ENCODE measurements at places on chromosomes 12 and 14.

DNA sequence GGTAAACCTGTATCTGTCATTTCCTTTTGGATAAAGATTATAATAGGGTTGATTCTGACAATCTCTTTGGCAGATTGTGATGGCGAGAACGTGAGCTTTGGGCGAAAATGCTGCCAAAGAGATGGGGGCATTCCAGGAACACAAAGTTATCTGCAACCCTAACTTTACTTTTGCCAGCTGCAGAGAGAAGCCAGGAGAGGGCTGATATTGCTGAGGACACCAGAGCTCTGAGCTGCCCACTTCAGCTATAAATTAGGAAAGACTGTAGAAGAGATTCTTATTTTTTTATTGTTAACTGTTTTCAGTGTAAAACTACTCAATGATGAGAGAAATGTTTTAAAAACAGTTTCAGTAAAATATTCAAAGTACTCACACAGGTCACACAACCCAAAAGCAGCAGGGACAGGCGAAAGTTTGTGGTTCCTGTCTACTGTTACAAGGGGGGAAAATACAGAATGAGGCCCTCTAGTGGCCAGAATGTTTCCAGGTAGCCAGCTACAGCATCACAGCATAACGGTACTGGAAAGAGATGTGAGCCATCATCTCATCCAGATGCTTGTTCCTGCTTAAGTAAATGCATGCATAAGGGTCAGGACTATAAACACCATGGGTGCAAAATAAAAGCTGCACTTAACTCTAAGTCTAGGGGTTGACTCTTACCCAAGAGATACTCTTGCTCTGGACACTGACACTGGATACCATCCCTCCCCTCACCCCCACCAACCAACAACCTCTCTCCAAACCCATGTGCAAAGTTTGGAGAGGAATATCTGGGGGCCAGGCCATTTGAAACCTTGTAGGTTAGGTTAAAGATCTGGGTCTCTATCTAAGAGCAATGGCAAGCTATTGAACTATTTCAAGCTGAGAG lies 498.4 kb downstream of the RMST start:
- DNase-seq = no peak

- no peak for DNase-seq
Measured at GRCh38 chr12:52913431-52913821, 8.6 kb upstream of the KRT8 start.

DNA sequence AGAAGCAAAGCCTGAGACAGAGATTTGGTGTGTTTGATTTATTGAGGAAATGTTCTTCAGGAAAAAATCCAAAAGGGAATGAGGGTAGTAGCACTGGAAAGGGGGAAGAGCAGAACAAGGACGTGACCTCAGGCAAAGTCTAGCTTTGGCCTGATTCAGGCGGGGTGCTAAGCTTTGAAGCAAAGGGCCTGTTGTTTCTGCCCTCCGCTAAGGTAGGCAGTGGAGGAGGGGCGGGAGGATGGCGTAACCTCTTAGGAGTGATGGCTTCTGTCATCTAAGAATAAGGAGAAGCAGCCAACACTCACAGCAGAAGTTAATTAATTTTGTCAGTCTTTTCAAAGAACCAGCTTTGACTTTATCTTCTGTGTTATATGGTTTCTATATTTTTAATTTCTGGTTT lies 20.4 kb downstream of the ABHD12B start:
- no peak for DNase-seq

DNA sequence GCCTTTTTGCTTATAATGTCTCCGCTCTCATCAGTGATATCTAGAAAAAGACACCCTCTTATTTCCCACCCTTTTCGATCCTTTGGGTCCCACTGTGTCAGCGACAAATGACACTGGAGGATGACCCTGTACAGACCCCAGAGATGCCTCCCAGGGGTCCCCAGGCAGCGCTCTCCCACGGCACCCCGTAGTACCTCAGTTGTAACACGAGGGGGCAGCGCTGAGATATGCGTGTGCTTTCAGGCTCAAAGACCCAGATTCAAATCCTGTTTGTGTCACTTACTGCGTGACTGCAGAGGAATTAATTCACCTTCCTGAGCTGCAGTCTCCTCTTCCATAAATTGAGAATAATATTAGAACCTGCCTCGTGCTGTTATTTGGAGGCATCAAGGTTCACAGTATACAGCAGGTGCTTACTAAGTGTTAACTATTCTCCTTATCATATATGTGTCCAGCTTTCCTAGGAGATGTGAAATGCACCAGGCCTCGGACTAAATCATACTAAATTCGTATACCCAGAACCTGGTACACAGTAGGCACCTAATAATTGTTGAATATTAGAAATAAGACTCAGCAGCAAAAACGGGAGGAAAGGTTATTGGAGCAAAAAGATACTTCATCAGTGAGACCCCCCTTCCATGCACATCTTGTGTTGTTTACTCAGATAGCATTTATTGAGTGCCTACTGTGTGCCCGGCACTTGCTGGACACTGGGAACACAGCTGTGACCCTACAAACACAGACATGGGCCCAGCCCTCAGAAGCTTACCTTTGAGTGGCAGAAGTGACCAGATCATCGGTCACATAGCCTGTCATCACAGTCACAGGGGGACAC lies 99.9 kb downstream of the PHETA1 start:
- no peak for DNase-seq

GRCh38 chr12:12133259-12133658 lies 62.5 kb downstream of the BCL2L14 start:
- DNase-seq = no peak

- DNase-seq = no peak
Measured at GRCh38 chr12:115922952-115923564, 354.4 kb downstream of the MED13L start.

DNA sequence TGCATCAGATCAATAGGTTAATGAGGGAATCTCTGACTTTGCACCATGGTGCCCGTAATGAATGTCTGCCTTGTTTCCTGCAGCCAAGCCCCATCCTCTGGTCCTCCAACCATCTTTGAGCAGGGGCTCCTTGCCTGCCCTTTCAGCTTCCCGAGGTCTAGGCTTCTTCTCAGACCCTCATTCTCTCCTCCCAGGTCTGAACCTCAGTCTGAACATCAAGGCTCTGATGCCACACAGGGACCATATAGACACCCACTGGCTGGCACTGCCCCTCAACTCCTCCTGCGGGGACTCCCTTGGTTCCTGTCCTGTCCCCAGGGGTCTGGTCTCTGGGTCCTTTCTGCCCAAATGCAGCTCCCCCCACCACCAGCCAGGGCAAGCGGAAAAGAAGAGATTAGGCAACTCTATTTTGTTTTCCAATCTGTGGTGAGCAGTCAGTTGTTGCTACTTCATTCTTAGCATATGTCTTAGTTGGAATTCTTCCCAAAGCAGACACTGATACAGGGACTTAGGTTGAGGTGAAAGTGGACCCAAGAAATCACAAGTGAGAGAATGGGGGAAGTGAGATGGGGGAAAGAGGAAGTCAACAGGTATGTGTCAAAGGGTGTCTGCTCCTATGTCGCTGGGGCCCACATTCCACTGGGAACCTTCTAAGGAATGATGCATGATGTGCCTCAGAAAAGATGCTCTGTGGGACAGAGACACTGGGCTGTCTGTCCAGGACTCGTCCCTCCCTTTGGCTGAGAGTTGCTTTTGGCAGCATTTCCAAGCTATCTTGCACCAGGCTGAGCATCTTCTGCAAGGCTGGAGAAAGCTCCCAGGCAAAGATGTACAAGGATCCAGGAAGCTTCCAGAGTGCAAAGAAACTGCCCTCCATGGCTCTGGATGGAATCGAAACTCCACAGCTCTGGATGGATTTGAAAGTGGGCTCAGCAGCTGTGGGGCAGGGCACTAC lies 1096.5 kb upstream of the TMEM132C start:
- DNase-seq = no peak

DNA sequence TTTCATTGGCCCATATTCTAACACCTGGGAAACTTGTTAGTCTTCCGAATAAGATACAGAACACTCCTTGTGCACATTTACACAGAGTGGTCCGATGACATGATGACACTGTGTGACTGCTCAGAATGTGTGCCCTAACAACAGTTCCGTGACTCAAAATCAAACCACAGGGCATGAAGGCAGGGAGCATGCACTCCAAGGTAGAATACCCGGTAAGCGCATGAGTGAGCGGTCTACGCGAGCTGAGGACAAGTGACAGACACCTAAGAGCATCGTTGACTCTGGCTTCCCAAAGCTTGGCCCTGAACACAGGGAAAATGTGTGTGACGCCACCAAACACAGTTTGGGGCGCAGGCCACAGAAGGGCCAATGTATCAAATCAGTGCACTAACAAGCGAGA lies 18.6 kb downstream of the CLIP1 start:
- DNase-seq = no peak
